ENCODE measurements at places on chromosomes 4 and X.

DNA sequence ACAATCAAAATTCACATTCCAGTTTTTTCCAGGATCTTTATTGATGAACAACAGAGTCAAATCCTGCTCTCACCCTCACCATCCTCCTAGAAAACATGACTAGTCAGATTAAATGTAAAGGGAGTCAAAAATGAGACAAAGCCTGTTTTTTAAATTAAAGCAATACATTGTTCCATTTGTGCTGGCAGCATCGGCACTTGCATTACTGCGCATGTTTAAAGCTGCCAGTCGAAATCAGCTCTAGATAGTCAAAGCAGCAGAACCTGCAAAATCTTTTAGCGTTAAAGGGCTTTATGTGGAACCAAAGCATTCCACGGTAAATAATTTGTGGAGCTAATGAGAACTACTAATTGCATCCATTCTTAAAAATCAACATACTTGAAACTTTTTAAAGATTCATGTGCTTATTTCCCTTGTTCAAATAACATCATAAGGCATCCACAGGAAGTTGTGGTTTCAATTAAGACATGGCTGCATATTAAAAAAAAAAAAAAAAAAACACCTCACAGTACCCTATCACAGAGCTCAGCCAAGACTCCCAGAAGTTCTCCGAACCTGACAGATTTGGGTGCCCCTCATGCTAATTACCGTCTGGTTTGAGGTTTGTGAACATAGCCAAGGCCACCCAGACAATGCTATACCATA lies 82.2 kb downstream of the SH3KBP1 start:
- no peak for DNase-seq

DNA sequence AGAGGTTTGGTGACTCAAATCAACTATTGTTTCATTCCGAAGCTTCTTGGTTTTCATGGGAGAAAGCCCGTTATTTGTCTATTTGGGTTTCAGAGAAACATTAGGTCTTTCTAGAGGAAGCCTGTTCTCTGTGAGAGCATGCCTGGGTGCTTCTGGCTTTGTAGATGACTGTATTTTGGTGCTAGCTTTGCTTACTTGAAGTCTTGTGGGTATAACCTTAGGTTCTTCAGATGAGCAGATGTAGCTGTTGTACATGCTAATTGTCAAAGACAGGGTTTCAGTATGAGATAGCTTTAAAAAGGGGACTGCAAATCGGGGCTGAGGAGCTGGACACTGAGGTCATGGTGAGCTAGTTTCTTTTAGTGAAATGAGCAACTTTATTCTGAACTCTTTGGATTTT lies 7.9 kb upstream of the STOX2 start:
- DNase-seq, result no peak

DNA sequence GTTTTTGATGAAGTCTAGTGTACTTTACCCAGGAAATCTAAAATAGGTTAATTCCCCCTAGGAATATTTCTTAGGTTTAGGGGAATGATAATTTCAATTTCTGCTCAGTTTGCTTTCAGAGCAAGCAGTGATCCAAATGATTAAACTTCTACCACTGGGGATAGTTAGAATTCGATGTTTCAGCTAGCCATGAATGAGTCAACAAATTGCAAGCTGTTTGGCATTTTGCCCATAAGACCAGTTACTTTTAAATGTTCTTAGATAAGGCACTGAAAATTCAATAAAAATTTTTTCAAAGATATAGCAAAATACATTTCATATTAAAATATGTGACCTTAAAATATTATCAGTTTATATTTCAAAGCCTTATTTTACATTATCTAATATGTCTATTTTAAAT lies 993.6 kb downstream of the ARAP2 start:
- no peak for DNase-seq

DNA sequence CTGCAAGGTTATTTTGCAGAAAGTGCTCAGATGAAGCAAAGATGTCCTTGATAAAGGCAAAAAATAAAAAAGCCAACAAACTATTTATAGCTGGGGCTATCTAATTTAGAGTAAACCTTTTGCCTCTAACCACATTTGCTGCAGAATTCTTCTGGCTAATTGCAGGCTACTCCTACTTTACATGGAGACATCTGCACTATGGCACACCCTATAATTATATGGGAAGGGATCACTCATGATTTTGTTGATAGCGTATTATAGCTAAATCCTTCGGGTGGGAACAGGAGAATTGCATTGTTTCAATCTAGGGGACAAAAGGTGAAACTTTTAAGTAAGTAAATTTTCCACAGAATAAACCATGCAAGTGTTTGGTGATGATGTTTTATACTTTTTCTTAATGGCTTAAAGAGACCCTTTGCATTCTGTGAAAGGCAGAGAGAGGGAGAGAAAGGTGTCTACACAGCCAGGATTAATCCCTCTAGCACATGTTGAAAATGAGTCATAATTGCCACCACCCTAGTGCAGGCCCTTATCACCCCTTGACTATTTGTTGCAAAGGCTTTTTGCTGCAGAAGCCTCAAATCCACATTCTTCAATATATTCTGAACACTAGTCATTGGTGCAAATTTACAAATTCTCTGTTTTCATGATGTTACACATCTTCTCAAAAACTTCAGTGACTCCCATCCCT lies 221.3 kb upstream of the BMP3 start:
- no peak for DNase-seq

- DNase-seq, result no peak
Observed at GRCh38 chr4:84634961-84635360, 52.0 kb downstream of the CDS1 start.

DNA sequence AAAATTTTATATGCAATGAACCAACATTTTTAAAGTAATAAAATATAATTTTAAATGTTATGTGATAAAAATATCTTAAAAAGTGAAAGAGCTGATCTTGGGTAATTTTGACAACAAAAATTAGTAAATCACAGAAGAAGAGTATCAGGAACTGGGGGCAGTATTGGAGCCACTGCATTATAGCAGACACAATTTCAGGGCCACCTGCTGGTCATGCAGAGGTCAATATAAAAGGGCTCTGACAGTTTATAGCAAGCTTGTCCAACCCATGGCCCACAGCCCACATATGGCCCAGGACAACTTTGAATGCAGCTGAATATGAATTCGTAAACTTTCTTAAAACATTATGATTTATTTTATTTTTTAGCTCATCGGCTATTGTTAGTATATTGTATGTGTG lies 13.0 kb upstream of the LEF1 start:
- DNase-seq, result no peak

- no peak for DNase-seq
Observed at GRCh38 chrX:143634663-143635455, 1.0 kb downstream of the SLITRK4 start.

- no peak for DNase-seq
Observed at GRCh38 chr4:37383579-37384229, 139.2 kb downstream of the NWD2 start.

DNA sequence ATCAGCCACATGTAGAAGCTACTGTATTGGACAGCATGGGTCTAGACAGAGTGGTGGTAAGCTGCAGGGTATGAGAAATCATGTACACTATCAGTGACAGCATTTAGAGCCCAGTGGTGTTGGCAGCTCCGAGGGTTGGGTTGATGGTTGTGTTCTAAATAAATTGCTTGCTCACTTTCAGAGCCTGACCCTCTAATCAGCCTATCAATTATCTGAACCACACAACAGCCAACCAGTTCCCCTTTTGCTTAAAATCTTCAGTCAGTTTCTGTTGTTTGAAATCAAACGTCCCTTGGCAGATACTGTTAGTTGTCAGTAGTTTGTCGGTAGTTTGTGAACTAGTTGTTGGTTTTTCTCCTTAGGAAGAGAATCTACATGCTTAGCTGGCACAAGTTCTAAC lies 99.8 kb upstream of the RAI2 start:
- no peak for DNase-seq

- DNase-seq, result no peak
Observed at GRCh38 chrX:55742649-55743048, 25.1 kb downstream of the RRAGB start.

DNA sequence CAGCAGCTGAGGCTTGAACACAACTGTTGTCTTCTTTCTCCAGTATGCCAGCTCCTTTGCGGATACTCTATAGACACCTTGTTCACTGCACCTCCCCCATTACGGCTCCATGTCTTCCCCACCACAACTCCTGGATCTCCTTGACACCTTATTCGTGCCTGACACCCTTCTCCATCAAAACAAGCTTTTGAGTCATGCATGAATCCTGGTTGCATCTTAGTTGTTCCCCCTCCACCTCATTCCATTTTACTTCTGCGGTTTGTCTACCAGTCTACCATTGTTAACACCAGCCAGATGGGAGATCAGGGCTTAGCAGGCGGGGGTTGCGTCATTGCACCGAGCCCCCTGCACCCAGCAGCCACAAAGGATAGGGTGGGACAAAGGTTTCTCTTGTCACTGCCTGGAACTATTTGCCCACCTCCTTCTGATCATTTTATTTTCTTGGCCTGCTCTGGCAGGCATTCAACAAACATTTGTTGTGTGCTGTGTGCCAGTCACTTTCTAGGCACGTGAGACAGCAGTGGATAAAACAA lies 2.0 kb upstream of the CDK16 start:
- no peak for DNase-seq

DNA sequence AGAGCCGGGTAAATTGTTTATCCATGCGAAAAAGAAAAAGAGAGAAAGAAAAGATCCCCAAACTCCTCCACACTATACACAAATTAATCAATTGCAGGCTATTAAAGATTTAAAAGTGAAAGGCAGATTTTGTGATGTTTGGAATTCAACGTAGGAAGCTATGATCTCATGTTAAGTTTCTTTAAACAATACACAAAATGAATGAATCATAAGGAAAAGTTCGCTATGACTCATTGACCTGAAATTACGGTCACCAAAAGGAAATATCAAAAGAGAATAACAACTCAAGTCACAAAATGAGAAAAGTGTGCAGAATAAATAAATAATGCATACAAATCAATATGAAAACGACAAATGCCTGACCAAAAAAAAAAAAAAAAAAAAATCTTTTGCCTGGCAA lies 28.6 kb downstream of the CLNK start:
- no peak for DNase-seq

DNA sequence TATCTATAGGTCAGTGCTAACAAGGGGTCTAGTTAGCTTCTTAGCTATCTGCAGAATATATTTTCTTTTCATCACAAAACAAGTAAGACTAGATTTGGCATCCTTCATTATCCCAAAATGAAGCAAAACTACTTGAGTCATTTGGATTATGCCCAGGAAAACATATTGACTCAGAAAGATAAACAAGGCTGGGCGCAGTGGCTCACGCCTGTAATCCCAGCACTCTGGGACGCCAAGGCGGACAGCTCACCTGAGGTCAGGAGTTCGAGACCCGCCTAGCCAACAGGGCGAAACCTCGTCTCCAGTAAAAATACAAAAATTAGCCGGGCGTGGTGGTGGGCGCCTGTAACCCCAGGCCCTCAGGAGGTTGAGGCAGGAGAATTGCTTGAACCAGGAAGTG lies 18.0 kb upstream of the MND1 start:
- DNase-seq, result no peak

DNA sequence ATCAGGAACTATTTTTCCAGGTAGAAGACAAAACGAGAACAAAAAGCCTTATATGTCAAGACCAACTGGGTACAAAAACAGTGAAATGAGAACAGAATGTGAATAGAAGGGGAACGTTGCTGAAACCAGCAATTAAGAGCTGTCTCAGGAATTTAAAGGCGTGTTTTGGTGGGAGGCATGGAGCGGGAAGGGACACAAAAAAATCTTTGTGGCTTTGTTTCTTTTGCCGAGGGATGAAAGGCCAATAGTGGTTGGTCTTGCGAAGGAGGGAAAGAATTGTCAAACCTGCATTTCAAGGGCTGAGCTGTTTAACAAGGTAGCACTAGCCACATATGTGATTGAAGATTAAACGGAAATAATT lies 103.8 kb downstream of the USP46 start:
- DNase-seq, result no peak

DNA sequence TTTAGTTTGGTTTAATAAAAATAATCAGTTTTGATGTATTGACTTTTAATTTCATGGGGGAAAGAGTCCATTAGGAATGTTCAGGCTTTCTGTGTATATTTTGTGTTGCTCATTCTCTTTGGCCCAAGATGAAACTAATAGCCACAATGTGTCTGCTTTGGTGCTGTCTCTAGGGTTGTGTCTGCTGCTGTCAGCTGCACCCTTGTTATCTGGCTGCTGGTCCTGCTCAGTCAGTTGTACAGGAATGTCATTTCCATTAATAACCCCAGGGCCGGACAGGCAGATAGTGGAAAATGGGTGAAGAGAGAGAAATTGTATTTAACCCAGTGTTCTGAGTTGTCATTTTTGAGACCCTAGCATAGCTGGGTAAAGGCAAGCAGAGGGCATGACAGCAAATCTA lies 115.1 kb downstream of the PHEX start:
- no peak for DNase-seq

DNA sequence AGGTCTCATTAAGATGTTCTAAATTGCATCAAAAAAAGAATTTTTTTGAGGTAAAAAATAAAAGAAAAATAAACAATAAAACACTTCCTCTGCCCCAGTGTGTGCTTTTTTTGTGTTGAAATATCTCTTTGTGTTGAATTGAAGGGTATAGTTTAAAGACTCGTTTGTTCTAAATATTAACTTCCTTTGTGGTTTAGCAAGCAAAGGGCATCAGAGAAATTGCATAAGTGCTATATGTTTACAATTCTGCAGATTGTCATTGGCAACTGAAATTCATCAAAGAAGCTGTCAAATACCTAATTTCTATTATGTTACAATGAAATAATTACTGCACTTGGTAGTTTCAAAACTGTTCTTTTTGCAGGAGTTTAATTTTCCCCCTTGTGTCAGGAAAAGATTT lies 260.5 kb downstream of the DKK2 start:
- no peak for DNase-seq

DNA sequence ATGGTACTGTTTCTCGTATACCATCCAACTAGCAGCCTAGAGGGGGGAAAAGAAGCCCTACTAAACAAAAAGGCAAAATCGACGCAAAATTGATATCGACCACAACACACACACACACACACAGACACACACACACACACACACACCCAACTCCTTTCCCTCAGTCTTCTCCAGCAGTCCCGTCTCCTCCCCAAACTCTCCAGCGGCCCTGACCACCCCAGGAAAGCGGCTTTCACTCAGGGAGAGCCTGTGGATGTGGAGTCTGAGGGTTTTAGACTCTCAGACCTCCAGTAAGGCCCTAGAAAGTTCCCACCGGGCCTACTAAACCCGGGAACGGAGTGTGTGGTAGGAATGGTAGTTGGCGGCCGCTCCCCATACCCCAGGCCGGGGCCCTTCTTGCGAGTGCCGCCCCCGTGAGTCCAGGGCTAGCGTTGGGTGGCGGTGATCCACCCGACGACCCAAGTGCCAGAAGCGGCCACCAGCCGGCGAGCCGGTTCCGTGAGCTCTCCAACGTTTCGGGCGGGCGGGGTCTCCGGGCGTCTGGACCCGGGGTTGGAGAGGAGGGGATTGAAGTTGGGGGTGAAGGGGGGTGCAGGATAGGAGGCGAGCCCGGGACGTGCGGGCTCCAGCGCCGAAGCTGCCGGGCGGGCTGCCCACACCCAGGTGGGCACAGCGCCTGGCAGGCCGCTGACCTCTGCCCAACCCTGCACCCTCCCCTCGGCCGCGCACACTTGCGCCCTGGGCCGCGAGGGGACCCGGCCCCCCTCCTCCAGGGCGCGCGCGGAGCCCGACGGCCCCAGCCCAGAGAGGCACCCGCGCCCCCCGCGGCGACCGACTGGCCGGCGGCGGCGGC lies 13.7 kb downstream of the ARX start:
- DNase-seq, result no peak

All from stimulated activated CD4-positive, alpha-beta T cell treated with anti-CD3 and anti-CD28 coated beads, Interleukin-2, amount 100 ng/mL, for 4 hours (primary cell).